ENCODE measurements at places on chromosomes 7 and 10.

DNA sequence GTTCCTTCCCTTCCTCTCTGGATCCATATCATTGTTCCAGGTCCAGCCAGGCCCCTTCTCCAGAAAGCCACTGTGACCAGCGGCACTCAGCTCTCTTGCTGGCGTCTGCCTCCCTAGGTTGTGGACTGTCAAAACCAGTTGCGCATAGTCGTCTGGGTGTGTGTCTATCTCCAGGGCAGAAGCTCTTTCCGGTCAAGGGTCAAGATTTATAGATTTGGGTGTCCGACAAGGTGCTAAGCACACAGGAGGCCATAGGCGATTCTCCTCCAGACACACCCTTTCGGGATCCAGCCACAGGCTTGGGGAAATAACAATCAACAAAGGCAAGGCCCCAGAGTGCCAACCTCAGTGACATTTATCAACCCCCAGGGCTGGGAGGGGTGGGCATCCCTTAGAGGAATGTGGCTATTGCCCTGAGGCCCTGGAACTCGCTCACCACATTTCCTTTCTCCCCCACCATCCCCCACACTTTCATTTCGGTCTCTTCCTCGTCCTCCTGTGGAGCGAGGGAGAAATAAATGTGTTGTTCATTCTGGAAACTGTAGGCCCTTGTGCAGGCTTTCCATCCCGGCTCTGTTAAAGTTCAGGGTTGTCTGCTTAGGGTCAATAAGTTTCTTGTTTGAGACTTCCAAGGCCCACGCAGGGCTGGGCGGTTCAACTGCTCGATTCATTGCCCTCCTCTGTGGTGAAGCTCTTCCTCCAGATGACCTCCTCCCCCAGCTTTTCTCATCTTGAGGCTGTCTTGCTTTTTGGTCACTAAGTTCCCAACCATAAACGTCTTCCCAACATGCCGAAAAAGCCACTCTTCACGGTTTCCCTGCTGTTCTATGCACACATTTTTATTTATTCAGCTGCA lies 57.9 kb downstream of the AFAP1L2 start:
- no peak for DNase-seq

GRCh38 chr10:51073453-51074237 lies 642 bp upstream of the PRKG1 start:
- DNase-seq, result no peak

- DNase-seq, result no peak
These were observed 181.8 kb downstream of the ANK3 start for GRCh38 chr10:60207894-60208293.

- DNase-seq, result no peak
These were observed 65.4 kb downstream of the MYO3A start for GRCh38 chr10:25999295-25999981.

- no peak for DNase-seq
These were observed 23.1 kb upstream of the ZC3HAV1L start for GRCh38 chr7:139058943-139059342.

DNA sequence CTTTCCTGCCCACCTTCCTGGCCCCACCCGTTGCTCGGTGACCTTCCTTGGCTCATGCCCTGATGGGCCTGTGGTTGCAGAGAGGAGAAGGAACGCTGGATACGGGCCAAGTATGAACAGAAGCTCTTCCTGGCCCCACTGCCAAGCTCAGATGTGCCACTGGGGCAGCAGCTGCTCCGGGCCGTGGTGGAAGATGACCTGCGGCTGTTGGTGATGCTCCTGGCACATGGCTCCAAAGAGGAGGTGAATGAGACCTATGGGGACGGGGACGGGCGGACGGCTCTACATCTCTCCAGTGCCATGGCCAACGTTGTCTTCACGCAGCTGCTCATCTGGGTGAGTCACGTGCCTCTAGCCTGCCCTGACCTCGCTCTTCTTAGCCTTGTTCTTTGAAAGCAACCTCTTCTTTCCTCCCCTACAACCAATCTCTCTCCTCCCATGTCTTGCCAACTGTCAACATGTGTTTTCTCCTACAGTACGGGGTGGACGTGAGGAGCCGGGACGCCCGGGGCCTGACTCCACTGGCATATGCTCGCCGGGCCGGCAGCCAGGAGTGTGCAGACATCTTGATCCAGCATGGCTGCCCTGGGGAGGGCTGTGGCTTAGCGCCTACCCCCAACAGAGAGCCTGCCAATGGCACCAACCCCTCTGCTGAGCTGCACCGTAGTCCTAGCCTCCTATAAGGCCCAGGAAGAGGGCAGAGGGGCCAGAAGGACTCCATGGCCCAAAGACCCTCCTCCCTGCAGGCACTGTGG lies 24.1 kb downstream of the GBX1 start:
- DNase-seq, result no peak

DNA sequence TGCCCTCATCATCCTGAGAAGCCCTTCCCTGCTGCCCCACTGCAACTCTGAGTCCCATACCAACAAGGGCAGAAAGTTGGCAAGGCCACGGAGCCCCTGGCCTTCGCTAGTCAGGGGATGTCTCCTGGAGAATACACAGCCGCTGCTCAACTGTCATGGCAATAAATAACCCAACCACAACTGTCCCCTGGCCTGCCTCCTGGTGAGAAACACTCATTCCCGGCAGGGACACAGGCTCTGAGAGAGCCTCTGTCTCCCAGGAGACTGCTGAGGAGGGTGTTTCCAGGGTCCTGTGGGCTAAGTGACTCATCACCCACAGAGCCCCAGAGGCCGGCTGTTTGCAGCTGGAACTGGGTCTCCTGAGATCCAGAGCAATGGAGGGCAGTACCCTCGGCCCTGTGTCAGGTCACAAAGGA lies 354.1 kb downstream of the TNS3 start:
- DNase-seq, result peak; percentile 54

DNA sequence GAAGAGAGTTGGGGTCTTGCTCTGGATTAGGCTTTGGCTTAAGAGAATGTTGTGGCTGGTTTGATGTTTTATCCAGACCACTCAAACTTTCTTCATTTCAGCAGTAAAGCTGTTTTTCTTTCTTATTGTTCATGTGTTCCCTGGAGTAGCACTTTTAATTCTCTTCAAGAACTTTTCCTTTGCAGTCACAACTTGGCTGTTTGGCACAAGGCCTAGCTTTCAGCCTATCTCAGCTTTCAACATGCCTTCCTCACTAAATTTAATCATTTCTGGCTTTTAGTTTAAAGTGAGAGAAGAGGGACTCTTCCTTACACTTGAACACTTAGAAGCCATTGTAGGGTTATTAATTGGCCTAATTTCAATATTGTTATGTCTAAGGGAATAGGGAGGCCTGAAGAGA lies 18.1 kb downstream of the CCDC126 start:
- no peak for DNase-seq

GRCh38 chr7:69738396-69738951 lies 140.2 kb downstream of the AUTS2 start:
- DNase-seq, result peak; percentile 93

- no peak for DNase-seq
These were observed 599.7 kb downstream of the PTPRN2 start for GRCh38 chr7:157987906-157988305.

DNA sequence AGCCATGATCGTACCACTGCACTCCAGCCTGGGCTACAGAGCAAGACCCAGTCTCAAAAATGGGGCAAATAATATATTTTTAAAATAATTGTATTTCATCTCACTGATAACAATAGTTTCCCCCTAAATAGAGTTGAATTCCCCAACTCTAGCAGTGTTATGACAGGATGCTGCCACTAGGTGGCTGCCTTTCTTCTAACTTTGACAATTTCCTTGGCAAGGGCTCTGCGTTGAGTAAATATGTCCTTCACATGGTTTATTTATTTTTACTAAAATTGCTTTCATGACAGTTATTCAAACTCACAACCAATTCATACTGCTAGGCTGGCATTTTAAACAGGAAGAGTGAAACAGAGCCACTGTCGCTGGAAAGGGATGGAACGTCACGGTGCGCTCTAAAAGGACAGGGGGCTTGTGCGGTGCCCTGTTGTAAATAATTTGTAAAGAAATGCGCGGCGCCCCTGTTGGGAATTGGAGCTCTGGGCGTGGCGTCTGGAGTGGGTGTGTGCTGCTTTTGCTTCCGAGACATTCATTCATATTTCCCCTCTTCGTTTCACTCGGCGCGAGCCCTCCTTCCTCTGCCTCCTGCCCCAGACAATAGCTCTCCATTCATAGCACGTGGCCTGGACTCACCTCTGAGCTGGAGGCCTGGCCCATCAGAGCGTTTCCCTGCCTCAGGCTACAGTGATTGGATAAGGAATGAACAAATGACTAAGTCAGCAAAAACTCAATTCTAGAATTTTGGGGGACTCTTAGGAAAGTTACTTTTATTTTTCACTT lies 20.5 kb upstream of the PITRM1 start:
- DNase-seq, result peak; percentile 66

DNA sequence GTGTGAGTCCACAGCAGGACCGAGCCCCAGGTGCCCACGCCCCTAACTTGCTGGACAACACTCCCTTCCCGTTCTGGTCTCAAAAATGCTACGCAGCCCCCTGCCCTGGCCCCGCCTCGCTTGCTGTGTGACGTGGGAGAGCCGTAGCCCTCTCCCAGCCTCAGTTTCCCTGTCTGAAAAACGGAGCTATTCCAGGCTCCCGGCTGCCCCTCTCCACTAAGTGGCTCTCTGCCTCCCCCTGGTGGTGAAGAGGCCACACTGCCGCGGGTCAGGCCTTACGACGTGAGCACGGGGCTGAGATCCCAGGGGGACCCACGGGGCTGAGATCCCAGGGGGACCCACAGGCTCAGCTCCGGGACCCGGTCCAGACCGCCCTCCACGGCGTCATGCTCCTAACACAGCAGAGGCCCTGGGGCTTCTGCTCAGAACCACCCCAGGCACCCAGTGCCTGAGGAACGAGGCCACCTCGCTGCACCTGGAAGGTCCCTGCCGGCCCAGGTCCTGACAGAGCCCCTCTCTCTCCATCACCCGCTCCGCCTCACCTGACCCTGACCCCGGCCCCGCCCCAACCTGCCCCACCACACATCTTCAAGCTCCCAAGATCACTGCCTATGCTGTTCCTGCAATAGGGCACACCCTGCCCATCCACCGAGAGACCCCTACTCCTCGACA lies 26.7 kb downstream of the MICALL2 start:
- DNase-seq, result peak; percentile 86

DNA sequence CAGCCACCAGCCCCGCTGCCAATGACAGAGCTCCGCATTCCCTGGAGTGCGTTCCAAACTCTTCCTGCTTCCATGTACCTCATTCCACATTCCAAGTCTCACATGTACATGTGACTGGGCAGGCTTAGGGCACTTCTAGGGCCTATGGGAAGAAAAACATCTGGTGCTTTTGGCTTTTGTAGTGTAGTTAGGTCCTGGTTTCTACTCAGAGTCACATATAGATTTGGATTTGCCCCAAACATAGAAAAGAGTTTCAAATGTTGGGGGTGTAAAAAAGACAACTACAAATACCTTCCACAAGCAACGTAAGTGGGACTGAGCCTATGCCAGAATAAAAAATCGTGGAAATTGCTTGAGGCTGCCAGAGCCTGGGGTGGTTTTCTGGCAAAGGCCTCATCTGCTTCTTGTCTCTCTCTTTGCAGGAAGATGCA lies 84.1 kb downstream of the ZNF467 start:
- no peak for DNase-seq
